Activated CD4-positive, alpha-beta T cell treated with anti-CD3 and anti-CD28 coated beads for 24 hours (primary cell): ENCODE measurements at places on chromosomes 11 and 22.

- DNase-seq = no peak
Observed at GRCh38 chr11:16846305-16846704, 107.9 kb downstream of the C11orf58 start.

GRCh38 chr11:119937412-119937811 is 200.5 kb downstream of the TRIM29 start:
- DNase-seq = no peak

DNA sequence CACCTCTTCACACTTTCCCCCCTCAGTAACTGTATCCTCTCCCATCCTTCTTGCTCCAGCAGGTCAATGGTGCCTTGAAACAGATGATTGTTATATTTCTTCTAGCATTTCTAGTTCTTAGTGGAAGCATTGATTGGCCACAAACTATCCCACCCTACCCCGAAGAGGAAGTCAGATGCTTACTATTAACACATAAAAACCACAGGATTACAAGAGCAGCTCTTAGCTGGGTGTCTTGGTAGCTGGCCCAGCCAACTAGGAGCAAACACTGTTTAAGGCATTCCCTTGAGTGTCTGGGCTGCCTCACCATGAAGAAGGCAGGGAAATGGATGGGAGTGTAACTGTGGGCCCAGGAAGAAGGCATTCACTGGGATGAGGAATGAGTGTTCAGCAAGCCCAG is 176.6 kb downstream of the GRIK4 start:
- no peak for DNase-seq

DNA sequence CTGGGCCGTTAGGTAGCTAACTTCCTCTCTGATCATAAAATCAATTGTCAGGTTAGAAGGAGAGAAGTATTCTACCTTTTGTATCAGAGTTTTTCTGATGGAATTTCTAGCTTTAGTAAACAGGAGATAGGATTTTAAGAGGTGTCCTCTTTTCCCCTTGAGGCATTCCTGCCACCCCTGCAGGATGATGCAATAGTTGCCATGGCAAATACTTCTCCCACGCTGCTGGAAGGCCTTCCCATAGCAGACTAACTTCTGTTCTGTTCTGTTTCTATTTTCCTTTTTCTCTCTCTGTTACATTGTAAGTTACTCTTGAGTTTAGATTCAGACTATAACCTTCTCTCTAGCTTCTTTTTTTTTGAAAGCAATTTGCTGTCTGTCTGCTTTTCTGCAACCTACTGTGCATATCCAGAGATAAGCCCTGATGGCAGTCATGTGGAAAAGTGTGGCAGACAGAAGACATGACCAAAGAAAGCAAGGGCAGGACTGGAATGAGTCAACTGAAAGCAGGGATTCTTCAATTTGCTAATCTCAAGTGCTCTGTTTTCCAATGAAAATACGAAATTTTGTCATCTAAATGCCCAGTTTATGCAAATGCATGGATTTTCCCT is 679.1 kb downstream of the DLG2 start:
- DNase-seq = no peak

DNA sequence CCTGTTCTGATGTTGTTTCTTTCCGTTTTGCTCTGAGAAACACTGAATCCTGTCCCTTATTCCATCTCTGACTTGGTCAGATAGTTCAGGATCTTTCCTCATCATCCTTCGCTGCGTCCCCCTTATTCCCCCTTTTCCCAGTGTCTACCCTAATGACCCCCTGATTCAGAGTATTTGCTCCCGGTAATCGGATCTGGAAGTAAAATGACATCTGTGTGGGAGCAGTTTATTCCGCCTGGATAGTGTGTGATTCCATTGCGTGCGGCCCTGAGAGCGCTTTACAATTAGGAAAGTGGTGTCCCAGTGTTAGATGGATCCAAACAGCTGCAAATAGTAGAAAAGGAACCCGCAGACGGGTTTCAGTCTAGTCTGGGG is 606 bp downstream of the DRG1 start:
- no peak for DNase-seq

- no peak for DNase-seq
Observed at GRCh38 chr11:27505781-27506180, 788 bp downstream of the LIN7C start.

DNA sequence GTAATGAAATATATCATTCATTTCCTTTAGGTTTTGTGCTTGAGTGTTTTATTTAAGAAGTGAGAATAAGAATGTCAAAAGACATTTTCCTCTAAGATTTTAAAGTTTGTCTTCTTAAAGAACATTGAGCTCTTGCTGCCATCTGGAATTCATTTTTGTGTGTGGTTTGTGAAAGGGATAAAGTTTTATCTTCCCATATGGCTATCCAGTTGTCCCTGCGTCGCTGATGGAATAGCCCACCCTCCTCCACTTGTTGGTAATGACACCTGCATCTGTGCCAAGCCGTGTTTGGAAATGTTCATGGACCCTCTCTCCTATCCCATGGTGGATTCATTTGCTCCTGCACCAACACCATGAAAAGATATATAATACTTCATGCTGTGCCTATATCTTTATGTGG is 901.5 kb downstream of the BRD1 start:
- DNase-seq = no peak

DNA sequence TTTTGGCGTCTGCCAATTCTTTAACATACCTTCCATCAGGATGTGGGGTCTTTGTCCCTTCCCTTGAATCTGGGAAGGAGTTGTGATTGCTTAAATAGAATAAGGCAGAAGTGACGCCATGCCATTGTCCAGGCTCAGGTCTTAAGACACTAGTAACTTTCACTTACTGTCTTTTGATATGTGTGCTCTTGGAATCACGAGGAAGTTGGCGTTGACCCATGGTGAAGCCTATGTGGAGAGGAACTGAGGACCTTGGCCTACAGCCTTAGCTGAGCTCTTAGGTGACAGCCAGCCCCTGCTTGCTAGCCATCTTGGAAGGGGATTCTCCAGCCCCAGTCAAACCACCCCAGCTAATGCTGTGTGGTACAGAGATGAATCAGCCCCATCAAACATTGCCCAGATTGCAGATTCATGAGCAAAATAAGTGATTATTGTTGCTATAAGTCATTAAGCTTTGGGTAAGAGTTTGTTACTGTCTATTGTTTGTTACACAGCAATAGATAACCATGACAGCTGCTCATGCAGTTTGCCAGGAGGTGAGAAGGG is 17.6 kb upstream of the CLPB start:
- DNase-seq = no peak

- DNase-seq = no peak
Observed at GRCh38 chr11:108881131-108881530, 216.3 kb downstream of the DDX10 start.

GRCh38 chr22:45585437-45585755 is 82.7 kb downstream of the FBLN1 start:
- DNase-seq = no peak

GRCh38 chr11:117435326-117435725 is 107.7 kb downstream of the CEP164 start:
- no peak for DNase-seq

GRCh38 chr11:47399860-47400767 is 8.3 kb upstream of the SLC39A13 start:
- DNase-seq = no peak

GRCh38 chr22:44214764-44215163 is 34.0 kb downstream of the PARVG start:
- no peak for DNase-seq

GRCh38 chr11:130103296-130103814 is 33.7 kb downstream of the APLP2 start:
- DNase-seq = no peak

DNA sequence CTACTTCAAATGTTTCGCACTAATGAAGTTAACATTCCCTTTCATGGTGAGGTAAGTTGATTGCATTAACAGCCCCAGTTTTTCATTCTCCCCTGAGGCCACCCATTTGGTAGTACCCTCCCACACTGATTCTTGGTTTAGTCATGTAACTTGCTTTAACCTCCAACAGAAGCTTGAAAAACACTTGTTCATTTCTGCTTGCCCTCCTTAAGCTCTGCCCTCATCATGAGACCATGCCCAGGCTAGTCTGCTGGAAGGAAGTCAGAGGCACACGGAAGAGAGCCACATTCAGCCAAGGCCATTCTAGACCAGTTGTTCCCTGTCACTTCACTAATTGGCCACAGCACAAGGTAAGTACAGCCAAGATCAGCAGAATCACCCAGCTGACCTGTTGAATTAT is 50.7 kb upstream of the CD44 start:
- no peak for DNase-seq

DNA sequence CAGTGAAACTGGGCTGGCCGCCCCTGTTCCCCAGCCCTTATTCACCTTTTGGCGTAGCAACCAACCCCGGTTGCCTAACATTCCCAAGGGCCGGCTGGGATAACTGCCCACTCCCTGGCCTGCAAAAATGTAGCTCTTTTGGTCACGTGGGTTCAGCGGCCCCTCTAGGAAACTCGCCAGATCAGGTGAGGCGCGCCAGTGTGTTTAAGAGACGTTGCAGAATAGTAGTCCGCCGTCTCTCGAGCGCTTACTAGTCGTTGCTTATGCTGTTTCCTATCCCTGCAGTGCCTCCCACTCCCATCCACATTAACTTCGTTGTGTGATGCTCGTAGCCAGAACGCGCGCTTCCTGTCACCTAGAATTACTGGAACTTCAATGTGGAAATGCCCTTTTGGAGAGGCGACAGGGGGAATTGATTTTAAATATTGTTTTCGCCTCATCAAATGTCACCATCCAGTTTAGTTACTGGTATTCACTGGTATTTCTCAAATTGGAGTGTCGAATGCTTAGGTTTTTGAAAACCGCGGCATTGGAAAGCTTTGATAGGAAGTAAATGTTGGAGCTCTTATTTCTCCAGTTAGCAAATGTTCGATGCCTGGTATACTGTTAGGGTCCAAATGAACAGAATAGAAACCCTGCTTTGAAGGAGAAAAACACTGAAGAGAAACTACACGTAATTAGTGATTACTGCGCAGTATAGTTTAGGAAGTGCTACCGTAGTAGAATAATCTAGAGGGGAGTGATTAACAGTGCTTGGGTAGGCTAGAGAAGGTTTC is 823 bp downstream of the CEP57 start:
- DNase-seq = peak; percentile 37

- DNase-seq = no peak
Observed at GRCh38 chr11:25535467-25536272, 796.3 kb upstream of the ANO3 start.
